Vagina (tissue), 2 donors: ENCODE measurements at places on chromosomes 12 and 14.

- DNase-seq, result no peak
Measured at GRCh38 chr12:9957834-9958233, 13.4 kb upstream of the CLEC12A start.

GRCh38 chr14:63214417-63215196 lies 10.4 kb downstream of the RHOJ start:
- DNase-seq, result no peak

- no peak for DNase-seq
Measured at GRCh38 chr12:52691841-52692150, 11.5 kb downstream of the KRT77 start.

DNA sequence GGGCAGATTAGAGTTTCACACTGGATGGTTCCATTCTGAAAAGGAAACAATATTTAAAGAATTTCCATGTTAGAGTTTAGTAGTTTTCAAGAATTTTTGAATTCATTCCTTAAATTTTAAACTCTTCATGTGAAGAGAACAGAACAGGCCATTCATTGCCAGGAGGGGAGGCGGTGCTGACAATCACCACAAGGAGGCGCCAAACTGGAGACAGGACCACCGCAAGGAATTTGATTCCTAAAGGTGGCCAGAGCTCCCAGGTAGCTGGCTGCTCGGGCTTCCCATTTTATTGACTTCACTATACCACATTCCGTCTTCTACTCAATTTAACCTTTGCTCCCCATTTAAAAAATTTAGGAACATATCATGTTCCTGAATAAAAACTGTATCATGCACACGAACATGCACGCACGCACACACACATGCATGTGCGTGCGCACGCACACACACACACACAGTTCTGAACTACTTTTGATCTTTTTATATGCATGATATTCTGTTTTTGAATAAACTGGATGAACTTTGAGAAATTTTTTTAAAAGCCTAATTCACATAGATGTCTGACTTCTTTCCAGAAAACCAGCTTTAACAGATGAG lies 101.2 kb downstream of the NELL2 start:
- DNase-seq, result no peak

DNA sequence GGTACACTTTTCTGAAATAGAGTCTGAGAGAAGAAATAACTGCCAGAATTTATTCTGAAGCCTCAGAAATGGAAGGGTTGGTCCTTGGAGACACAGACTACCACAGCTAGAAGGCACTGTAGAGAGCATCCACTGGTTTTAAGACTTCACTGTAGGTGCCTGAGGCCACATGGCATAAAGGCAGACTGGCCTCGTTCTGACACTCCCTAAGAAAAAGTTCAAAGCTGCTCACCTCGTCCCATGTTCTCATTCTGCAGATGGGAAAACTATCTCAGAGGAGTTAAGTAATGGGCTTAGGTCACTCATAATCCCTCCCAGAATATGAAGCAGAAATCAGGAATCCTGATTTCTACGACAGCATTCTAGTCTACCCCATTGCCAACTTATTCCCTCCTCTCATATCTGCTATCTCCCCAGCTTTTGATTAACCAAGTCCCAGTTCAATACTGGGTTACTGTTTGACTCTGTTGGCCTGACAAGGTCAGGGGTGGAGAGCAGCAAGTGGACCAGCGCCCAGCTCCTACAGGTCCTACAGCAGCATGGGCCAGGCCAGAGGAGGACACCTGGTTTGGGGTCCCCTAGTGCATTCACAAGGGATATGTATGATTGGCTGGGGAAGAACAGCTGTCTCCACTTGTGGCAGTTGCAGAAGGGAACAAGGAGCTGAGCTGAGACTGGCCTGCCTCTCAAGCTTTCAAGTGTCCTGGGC lies 3.7 kb downstream of the ITGA5 start:
- DNase-seq, result no peak

GRCh38 chr12:93767524-93767863 lies 90.3 kb downstream of the CRADD start:
- no peak for DNase-seq

DNA sequence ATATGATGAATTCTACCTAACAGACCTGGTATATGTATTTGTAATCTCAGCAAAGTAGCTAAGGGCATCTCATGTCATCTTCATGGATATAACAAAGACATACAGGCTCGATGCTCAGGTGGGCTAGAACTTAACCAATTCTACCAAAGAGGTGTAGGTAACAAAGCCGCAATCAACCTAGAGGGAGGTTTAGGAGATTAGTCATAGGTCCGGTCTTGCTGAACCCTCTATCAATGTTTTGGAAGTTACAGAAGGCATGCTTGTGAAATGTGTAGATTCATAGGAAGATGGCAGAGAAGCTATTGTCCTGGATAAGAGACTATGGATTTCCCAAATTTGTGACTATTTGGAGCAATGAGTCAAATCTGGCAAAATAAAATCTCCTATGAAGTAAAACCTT lies 42.6 kb upstream of the SYCP3 start:
- DNase-seq, result no peak

GRCh38 chr14:38553586-38553985 lies 297.7 kb upstream of the CLEC14A start:
- DNase-seq, result no peak

- no peak for DNase-seq
Measured at GRCh38 chr12:27969624-27970400, 2.7 kb downstream of the PTHLH start.

- DNase-seq, result no peak
Measured at GRCh38 chr12:130119241-130119861, 42.9 kb upstream of the FZD10 start.

DNA sequence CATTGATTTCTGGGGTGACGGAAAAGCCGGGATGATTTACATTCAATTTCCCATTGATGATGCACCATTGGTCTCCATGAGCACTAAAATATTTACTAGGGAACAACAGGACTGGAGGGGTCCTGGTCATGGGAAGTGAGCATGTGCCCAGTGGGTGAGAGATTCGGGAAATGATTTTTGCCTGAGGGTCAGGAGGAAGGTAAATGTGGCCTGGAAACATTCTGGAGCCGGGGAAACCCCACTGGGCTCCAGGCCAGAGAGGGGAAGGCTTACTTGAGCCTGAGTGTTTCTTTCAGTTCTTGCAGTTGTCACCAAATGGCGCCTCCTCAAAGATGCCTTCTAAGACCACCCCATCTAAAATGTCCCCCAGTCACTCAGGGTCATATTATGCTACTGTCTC lies 532.3 kb upstream of the TBX3 start:
- no peak for DNase-seq

DNA sequence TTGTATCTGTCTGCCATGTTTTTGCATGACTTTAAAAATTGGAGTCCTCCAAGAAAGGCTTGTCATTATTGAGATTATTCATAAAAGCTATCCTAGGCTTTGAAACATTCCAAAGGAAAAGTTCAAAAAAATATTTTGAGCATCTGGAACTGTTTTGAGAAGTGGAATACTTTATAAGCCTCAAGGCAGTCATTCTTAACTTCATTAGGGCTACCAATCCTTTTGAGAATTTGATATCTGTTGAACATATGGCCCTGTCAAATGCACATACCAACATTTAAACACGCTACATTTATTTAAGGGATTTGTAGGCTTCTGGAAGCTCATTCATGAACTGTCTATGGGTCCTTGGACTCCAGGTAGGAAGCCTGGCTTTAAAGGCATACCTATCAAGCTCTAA lies 77.0 kb downstream of the TMEM117 start:
- no peak for DNase-seq

DNA sequence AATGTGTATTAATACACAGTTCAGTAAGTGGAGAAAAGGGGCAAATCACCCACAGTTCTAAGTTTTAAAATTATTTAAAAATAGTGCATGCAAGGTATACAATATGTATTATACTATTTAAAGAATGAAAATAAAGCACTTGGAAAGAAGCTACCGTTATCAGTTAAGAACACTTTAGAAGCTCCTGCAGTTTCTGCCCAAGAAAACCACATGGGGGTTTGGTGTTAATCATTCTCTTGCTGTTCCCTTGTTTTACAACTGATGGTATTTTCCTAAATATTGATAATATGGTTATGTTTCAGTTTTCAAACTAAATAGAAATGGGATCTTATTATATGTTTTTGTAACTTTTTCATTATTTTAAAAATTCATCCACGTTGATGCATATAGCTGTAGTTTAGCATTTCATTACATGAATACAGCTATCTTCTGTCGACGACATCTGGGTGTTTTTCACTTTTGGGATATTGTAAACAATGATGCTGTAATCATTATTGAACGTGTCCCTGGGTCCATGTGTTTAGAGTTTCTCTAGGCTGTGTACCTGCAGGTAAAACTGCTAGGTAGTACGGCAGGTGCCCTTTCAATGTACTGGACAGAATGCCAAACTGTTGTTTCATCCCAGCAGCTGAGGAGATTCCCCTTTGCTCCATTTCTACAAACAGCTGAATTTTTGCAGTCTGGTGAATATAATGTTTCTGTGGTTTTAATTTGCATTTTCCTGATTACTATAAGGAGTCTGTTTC lies 64.1 kb downstream of the APPL2 start:
- DNase-seq, result no peak
